Activated gamma-delta T cell treated with Interleukin-2 at 50 U/mL for 16 hours (primary cell): ENCODE measurements at places on chromosomes 3 and 15.

- no peak for DNase-seq
Measured at GRCh38 chr3:127368186-127369032, 80.6 kb upstream of the PRR20G start.

GRCh38 chr3:38521391-38521987 is 25.3 kb downstream of the EXOG start:
- peak; percentile 59 for DNase-seq

DNA sequence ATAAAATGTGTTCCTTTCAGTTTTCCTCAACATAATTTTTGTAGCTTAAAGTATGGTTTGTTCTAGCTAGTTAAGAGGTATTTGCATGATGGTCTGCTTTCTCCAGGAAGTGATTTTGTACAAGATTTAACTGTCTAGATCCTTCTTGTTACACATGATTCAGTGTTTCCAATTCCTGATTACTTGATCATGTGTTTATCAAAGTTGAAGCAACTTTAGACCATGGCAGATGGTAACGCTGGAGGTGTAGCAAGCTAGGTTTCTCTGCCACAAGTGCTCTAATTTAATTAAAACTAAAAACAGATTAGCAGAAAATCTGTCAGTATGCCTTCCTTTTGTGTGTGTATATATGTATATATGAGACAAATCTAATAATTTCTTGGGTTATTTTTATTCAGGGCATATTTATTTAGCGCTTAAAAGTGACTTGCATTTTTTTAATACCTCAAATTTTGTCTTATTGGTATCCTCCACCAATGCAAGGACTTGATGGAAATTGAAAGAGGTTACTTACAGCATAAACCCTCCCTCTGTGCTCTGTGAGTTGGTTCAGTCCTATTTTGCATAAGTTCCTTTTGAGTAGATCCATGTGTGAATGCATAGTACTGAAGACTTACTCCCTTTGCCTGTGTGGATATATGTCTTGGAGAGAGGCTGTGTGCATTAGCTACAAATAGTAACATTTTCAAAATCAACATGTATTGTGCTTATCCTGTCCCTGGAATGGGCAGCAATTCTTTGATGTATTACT is 157.3 kb upstream of the CGNL1 start:
- no peak for DNase-seq

- no peak for DNase-seq
Measured at GRCh38 chr15:77782691-77783090, 150.0 kb upstream of the LINGO1 start.

DNA sequence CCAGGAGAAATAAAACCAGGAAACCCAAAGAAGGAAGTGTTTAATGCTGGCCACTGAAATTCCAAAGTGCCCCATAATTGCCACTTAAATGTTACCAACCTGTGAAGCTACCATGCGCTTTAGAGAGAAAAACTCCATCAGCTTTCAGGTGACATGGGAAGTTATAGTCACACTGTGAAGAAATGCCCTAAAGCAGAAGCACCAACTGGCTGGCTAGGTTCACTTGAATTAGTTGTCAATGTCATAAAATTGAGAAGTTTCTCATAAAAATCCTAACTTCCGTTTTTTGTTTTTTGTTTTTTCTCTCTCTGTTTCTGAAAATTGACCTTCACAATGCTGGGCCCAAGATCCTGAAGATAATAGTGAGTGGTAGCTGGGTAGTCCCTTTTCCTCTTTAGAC is 167.9 kb upstream of the CTNNB1 start:
- DNase-seq, result no peak

- DNase-seq, result no peak
Measured at GRCh38 chr15:81304226-81304625, 19.7 kb downstream of the STARD5 start.

DNA sequence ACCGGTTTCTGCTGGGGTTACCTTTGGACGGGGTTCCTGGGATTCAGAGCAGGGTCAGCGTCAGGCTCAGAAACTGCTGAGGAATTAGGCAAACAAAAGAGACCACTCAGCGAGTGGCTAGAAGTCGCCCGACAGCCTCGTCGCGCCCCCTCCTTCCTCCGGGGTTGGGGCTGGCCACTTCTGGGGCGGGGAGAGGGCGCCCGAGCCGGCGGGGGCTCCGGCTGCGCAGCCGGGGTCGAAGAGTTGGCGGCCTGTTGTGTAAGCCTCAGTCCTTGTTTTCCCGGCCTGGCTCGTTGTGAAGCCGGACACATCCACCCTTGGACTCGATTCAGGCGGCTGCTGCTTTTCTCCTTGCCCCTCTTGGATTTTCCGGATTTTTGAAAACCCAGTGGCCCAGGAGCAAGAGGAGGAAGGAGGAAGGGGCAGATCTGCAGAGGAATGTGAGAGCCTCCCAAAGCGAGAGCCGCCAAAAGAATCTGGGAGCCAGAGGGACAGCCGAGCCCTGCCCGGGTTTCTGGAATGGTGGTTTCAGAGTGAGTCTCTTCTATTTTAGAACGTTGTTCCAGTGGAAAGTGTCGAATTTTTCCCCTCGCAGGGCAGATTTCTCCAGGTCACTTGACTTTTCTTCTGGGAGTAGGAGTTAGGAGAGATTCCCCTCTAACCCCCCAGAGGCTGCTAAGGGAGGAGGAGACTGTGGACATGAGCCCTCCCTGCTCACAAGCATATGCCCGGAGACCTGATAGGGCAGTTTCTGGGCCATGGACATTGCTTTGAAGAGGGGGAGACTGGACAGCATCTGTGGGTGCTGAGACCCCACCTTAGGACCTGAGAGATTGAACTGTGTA is 666 bp downstream of the SNX33 start:
- DNase-seq, result no peak

DNA sequence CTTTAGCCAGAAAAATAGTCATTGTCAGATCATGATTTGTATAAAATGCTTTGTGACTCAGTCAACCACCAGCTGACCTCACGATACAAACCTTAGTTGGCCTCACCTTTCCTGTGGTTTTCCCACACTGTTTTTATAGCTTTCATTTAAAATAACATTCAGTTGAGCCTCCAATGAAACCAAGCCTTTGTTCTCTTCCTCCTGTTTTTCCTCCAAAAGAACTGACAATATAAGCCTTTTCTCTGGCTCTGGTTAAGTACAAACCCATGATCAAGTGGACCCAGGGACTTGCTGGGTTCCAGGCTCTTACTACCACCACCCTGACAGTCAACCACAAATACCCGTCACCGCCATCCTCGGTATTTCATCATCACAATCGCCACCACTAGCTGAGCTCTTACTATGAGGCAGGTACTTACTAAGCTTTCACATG is 81.7 kb downstream of the TAMM41 start:
- DNase-seq, result no peak

DNA sequence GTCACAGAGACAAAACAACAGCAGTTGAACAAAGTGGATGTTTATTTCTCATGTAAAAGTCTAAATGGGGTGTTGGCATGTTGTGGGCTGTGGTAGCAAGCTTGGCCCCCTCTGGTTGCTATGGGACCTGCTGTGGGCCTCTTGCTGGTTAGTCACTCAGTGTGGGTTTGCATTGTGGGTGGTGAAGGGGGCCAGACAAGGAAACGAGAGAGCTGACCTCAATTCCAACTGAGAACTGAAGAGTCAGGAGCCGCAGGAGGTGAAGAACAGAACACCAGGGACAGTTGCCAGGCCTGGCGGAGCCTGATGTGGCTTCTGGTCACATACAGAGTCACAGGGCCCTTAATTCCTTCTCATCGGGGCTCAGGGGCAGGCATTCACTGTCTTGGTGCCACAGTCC is 1.9 kb upstream of the ADPGK start:
- DNase-seq, result peak; percentile 55

- DNase-seq, result peak; percentile 56
Measured at GRCh38 chr3:42247576-42248027, 18.4 kb downstream of the CCK start.

- no peak for DNase-seq
Measured at GRCh38 chr15:36798794-36799193, 219.4 kb downstream of the CDIN1 start.

DNA sequence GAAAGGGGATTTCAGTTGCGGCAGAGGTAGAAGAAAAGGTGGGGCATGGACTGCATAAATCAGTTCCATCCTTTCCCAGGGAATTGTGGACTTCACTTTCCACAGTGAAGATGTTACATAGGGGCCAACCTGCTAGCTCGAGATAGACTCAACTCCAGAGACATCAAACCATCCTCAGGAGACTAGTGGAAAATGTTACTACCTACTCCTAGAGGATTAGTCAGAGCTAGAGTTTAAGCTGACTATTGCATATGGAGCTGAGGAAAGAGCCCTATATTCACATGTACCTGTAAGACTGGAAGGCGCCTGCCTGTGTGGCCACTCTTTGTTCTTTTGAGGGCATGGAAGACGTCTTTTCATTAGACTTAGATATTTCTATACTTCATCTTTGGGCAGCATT is 69.2 kb downstream of the KLHL25 start:
- DNase-seq, result no peak

- no peak for DNase-seq
Measured at GRCh38 chr15:50107591-50108408, 11.2 kb downstream of the ATP8B4 start.

DNA sequence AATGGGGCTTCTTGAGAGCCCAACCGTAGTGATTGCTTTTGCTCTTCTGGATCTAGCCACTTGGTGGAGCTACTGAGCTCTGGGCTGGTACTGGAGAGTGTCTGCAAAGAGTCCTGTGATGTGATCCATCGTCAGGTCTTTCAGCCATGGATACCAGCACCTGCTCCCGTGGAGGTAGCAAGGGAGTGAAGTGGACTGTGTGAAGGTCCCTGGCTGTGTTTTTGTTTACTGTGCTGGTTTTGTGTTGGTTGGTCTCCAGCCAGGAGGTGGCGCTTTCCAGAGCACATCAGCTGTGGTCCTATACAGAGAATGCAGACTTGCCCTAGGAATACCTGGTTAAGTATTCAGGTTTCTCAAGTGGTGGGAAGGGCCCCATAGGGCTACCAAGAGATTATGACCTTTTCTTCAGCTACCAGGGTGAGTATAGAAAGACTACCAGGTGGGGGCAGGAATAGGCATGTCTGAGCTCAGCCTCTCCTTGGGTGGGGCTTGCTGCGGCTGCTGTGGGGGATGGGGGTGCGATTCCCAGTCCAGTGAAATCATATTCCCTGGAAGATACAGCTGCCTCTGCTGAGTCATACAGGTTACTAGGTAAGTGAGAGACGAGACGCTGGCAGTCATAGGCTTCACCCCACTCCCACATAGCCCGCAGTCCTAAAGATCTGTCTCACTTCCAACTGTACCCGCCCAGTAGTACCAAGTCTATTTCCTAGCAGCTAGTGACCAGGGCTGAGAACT is 733.7 kb downstream of the ZNF385D start:
- no peak for DNase-seq
